Suppressor macrophage treated with lipopolysaccharide for 1 hour (primary cell): ENCODE measurements at places on chromosomes 4 and X.

- no peak for DNase-seq
Measured at GRCh38 chr4:12924253-12924652, 559.9 kb downstream of the RAB28 start.

- peak; percentile 70 for DNase-seq
Measured at GRCh38 chr4:101288365-101289145, 58.8 kb downstream of the PPP3CA start.

DNA sequence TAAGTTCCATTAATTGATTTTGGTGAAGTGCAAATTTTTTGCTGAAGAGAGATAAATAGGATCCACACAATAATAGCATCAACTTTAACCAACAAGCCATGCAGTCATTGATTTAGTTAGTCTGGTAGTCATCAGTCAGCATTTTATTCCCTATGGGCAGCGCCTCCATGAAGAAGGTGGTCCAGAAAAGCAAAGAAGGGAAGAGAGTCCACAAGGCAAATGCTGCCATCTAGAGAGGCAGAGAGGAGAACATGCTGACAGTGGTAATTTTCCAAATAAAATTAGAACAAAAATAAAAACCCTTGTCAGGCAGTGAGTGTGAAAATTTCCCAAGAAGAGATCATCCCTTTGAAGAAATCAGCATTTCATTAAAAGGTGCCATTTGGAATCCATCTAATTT is 366.7 kb upstream of the FAM241A start:
- no peak for DNase-seq

DNA sequence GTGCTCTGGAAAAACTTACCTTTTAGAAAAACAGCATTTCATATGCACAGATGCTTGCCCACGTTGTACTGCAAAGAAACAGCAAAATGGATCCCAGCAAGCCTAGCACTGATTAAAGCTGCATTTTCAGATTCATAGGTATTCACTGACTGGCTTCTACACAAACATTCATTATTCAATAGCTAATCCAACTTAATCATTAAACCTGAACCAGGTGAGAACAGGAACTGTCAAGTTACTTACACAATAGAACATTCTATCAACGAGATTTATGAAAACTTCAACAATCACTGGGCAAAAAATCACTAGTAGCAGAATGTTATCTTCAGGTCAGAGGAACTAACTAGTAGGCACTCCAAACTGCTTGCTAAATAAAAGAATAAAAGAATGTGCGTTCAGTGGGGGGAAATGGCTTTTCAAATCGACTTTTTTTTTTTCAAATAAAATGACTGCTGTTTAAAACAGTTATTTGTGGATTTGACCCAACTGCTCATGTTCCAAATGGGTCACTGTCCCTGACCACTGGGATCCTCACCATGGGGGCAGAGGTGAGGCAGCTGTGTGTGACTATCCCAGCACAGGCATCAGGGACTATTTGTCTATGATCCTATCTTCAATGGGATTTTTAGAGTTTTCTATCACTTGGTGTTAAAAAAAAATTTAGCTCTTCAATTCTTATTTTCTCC is 42.3 kb downstream of the STX18 start:
- DNase-seq: no peak

DNA sequence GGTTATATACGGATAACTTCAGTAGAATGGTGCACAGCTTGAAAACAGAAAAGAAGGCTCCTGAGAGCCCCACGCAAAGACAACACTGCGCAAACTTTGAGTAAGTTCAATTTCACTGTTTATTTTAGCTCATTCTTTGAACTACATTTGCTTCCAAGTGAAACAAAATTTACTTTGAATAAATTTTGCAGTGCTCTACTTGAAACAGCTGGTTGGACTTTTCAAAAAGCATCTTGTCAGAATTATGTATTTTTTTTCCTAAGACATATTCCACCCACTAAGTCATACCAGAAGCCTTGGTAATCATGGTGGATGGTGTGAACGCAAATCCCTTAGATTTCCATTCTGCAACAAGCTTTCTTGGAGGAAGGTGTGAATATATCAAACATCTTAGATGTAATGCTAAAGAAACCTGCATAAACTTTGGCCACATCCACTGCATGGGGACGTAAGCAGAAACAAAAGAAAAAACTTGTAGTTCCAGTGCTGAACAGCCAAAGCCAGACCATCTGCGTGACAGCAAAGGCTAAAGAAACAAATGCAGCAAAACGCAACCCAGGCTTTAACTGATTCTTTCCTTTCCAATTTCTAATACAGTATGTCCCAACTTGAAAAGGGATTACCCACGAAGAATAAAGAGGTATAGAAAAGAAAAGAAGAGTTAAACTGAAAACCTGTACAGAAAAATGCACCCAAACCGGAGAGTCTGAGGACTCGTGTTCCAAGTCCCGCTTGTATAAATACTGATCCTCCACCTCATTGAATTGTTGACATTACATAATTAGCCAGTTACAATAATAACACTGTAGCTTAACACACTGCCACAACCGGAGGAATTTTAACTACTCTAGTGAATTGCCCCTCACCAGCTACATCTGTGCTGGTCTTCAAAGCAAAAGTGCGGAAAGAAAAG is 90.9 kb downstream of the SH3RF1 start:
- no peak for DNase-seq

DNA sequence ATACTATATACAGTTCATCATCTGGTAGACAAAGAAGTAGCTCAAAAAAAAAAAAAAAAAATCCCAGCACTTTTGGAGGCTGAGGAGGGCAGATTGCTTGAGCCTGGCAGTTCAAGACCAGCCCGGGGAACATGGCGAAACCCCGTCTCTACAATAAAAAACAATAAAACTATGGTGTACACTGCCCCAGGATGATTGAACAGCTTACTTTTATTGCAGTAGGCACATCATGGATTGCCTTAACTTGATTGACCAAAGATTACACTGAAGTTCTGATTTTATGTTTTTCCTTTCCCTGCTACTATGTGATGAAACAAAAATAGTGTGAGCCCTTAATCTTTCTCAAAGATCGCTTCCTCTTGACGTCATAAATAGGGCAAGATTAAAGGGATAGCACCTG is 60.6 kb downstream of the SNX25 start:
- no peak for DNase-seq

DNA sequence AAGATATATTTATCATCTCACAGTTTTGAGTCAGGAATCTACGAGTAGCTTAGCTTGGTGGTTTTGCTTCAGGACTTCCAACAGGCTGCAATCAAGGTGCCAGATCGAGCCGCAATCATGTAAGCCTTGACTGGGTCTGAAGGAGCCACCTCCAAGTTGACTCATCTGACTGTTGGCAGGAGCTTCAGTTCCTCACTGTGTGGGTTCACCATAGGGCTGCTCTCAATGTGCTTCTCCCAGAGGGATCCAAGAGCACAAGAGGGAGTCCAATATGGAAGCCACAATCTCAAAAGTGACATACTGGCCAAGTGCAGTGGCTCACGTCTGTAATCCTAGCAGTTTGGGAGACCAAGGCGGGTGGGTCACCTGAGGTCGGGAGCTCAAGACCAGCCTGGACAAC is 26.5 kb downstream of the DCHS2 start:
- DNase-seq: no peak
